Kasumi-1 (cell line): ENCODE measurements at places on chromosomes 7 and 10.

- DNase-seq, result no peak
Observed at GRCh38 chr7:111736552-111736874, 174.2 kb upstream of the IMMP2L start.

- no peak for DNase-seq
Observed at GRCh38 chr10:130025811-130026485, 61.9 kb upstream of the EBF3 start.

- no peak for DNase-seq
Observed at GRCh38 chr7:101108961-101109360, 17.9 kb upstream of the SERPINE1 start.

GRCh38 chr10:43794181-43794815, 145.6 kb upstream of the ZNF32 start:
- DNase-seq, result no peak

GRCh38 chr10:3946234-3947229, 161.5 kb upstream of the KLF6 start:
- DNase-seq, result no peak

DNA sequence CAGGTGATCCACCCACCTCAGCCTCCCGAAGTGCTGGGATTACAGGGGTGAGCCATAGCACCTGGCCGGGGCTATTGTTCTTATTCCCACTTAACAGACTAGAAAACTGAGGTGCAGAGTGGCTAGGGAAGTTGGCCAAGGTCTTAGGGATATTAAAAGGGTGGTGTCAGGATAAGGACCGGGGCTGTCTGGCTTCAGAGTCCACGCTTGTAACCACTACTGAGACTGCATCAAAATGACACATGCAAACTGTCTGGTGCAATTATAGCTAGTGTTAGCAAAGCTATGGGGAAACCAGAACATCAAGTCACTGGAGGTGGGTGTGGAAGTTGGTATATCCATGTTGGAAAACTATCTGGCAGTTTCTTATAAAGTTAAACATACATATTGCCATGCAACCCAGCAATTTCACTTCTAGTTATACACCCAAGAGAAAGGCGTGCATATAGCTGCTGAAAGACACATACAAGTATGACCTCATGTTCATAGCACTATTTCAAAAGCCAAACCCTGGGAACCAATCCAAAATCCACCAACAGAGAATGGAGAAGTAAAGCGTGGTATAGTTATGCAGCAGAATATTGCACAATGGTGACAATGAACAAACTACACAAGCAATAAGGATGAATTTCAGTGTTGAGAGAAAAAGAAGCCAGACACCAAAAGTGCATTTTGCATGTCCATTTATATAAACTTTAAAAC, 33.9 kb upstream of the EEPD1 start:
- peak; percentile 99 for DNase-seq

DNA sequence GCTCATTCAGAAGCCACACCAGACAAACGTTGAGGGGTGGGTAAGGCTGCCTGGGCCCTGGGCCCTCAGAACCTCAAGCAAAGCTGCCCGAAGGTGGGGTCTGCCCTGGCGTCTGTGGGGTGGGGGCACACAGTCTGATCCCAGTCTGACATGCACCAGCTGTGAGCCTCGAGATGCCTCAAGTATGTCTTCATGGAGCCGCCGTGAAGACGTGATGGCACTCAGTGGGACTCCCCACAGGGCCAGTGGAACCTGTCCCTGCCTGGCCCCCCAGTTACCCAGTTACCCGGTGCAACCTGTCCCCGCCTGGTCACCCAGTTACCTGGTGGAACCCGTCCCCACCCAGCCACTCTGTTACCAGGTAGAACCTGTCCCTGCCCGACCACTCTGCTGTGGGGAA, 351.2 kb downstream of the PTPRN2 start:
- DNase-seq, result no peak

GRCh38 chr10:70331486-70332268, 47.9 kb upstream of the NPFFR1 start:
- DNase-seq, result peak; percentile 99

GRCh38 chr7:148867596-148868377, 16.3 kb downstream of the EZH2 start:
- no peak for DNase-seq

DNA sequence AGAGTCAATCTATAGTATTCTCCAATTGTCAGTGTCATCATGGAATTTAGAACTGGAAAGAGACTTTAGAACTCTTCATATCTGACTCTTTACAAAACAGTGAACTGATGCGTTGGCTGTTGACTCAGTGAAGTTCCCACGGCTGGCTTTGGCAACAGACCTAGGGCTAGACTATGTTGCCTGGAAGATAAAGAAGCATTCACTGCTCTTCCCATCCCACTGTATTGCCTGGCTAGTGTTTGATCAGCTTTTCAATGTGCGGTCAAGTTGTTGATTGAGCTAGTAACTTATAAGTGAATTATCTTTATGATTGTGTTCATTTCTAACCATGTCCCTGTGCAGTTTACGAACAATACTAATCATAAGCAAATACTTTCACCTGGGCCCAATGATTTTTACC, 365.7 kb upstream of the LRGUK start:
- DNase-seq, result no peak

GRCh38 chr10:79034271-79034876, 34.4 kb upstream of the ZMIZ1 start:
- DNase-seq, result no peak

GRCh38 chr7:129617178-129617577, 5.7 kb downstream of the NRF1 start:
- DNase-seq, result peak; percentile 60
